ENCODE measurements at places on chromosomes 3 and 15.

GRCh38 chr15:94417501-94418293 lies 186.3 kb downstream of the MCTP2 start:
- no peak for DNase-seq

- no peak for DNase-seq
Observed at GRCh38 chr3:12716605-12717151, 42.4 kb downstream of the TMEM40 start.

- no peak for DNase-seq
Observed at GRCh38 chr3:16266714-16267113, 1.7 kb downstream of the OXNAD1 start.

DNA sequence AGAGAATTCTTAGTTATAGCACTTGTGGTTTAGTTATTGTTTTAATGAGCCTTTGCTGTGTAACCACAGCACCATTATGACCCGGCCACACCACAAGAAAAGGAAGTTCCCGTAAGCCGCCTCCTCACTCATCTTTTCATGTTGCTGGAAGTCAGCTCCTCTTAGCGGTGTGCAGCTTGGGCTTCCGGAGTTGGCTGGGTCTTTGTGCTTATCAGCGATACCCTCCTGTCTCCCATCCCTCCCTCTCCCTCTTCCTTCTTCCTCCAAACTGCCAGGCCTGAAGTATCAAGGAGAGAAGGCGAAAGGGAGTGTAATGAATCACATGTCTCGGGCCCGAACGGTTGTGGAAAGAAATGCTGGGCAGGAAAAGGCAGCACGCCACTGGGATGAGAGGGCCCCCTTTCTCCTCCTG lies 353.5 kb downstream of the MCTP2 start:
- peak; percentile 25 for DNase-seq

- DNase-seq, result peak; percentile 53
Observed at GRCh38 chr3:15535732-15536131, 14.2 kb upstream of the COLQ start.

GRCh38 chr3:60176614-60177013 lies 1074.6 kb downstream of the FHIT start:
- DNase-seq, result no peak

DNA sequence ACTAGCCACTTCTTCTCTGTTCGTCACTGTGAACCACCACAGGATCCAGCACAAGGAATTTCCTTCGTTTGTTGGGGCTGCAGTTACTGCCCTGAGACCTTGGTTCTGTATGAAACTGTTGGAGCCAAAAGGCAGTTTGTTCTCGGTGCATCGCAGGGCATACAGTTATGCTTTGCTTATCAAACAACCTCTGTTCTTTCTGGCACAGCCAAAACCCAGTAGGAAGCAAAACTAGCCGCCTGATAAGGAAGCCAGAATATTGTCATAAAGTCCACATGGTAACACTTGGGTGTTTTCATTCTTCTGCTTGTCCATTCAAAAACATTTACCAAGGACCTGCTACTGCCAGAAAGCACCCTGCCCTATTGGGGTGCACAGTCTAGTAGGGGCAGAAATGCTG lies 116.1 kb downstream of the RAB11A start:
- no peak for DNase-seq

- DNase-seq, result no peak
Observed at GRCh38 chr15:32843219-32843815, 125.5 kb downstream of the GREM1 start.

DNA sequence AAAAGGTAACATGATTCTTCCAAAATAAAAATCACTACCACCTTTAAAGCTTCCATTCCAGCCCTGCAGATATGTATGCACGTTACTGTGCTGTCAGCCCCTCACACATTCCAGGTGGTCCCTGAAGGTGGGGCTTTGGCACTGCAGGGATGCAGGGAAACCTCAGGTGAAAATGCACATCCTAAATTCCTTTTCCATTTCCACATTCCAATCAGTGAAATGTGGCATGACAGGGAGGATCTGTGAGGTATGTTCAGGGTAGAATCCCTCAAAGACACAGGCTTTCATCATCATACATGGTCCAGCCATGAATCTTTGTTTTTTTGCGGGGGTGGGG lies 45.3 kb downstream of the CCR4 start:
- DNase-seq, result no peak

GRCh38 chr3:196886144-196886543 lies 18.4 kb downstream of the SENP5 start:
- DNase-seq, result no peak

DNA sequence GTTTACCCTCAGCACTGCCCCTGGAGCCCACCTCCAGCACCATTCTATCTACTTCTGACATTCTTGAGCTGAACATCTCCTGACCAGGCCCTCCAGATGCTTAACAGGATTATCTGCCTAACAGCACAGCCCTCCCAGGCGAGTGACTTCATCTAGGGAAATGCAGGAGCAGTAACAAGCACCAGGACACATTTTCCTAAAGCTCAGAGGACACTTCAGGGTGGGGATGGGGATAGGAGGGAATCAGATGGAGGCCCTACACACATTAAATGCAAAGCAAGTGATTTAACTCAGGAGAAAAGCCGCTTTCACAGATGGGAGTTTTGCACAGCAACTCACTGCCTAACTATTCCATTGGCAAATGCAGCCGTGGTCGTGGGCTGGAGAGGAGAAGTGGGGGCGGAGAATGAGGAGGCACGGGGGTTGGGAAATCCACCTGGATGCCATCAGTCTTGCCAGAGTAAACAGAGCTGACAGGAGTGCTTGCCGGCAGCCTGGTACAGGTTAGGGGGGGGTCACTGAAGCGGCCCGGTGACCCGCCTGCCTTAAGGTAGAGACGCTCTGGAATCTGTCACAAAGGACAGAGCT lies 21.3 kb upstream of the BNC1 start:
- DNase-seq, result no peak

DNA sequence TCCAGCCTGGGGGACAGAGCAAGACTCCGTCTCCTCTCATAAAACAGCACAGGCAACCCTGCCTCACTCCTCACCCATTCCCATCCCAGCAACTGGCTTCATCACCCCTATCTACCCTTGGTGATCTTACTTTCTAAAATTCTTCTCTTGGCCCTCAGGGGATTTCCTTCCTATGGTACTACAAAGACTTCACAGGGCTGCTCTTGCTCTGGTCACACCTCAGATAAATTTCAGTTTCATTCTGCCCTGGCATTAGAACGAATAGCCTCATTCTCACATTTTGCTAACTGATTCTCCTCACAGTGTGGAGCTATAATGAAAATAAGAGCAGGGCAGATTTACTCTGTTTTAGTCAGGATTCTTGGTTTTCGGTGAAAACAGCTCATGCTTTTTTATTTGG lies 22.1 kb upstream of the CRBN start:
- no peak for DNase-seq

- no peak for DNase-seq
Observed at GRCh38 chr15:95176794-95177577, 945.6 kb downstream of the MCTP2 start.

DNA sequence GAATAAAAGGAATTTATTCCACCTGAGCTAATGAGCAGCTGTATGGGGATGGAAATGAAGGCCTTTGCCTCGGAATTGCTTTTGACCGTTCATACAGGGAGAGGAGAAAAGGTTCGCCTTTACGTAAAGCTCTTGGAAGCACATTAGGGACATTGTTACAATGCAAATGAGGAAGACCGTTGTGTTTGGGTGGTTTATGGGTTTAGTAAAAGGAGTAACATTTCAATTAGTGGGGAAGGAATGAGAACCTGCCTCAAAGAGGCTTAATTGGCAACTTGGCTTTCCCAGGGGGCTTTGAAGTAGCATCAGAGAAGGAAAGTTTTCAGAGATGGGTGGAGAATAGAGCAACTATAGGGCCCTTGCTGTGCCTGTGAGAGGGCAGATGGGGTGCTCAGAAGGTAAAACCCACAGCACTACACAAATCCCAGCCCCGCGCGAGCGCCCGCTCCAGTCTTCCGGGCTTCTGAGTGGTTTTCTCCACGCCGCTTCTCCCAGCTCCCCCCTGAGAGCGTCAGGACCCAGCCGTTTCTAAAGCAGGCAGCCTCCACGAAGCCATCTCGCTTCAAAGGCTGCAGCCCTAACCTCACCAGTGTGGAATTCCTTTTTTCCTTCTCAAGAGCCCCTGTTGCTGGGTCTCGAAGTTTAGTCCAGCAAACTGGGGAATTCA lies 192.0 kb upstream of the HES1 start:
- no peak for DNase-seq

GRCh38 chr15:70383856-70384255 lies 286.1 kb upstream of the TLE3 start:
- DNase-seq, result no peak

DNA sequence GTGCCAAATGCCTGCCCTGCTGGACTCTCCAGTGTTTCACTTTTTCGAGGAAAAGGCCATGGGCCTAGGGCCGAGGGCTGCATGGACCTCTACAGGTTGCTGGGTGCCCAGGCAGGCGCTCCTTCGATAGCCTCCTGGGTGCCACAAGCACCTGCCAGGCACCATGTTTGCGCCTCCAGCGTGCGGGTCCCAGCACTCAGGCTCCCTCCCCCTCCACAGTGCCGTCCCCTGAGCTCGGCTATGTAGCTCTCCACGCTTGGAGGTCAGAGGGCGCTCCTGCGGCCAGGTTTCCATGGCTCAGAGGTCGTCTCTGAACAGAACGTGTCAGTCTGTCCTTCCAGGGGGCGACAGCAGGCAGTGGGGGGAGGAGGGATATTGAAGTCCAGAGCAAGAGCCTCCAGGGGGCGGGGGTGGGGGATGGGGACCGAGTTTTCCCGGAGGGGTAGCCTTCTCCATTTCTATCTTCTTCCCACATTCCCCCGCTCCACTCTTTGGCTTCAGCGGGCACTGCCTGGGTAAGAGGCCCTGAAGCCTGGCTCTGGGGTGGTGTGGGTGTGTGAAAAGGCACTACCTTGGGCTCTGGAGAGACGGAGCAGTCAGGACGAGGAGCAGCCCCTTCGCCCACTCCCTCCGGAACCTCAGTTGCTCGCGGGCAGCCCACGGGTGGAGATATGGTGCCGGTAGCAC lies 3.6 kb downstream of the ONECUT1 start:
- DNase-seq, result no peak

- DNase-seq, result no peak
Observed at GRCh38 chr3:79488407-79488806, 279.4 kb downstream of the ROBO1 start.

GRCh38 chr3:175329373-175329772 lies 470.2 kb downstream of the NAALADL2 start:
- DNase-seq, result no peak

- DNase-seq, result no peak
Observed at GRCh38 chr3:123696808-123697207, 112.0 kb upstream of the HACD2 start.

DNA sequence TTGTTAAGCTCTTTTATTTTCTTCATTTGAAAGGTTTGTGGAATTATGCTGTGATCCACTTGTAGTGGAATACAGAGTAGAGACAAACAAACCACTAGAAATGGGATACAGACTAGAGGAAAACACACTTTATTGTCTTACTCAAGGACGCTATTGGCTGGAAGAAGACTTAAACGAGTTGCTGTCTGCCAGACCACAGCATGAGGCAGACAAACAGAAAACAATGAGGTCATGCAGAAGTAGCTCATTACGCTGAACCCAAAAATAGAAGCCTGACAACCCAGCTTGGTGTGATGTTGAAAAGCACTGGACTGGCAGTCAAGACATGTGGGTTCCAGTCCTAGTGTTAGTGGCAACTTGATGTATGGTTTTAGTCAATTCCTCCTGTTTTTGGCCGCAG lies 62.4 kb upstream of the P3H2 start:
- no peak for DNase-seq

- DNase-seq, result no peak
Observed at GRCh38 chr15:63531586-63531985, 27.2 kb downstream of the USP3 start.

GRCh38 chr3:133797396-133798105 lies 8.1 kb upstream of the SRPRB start:
- DNase-seq, result no peak

GRCh38 chr3:122235147-122235546 lies 51.7 kb downstream of the CASR start:
- DNase-seq, result no peak

GRCh38 chr3:108862865-108863798 lies 40.5 kb downstream of the TRAT1 start:
- no peak for DNase-seq

GRCh38 chr15:80844011-80844732 lies 65.0 kb downstream of the CEMIP start:
- DNase-seq, result no peak

DNA sequence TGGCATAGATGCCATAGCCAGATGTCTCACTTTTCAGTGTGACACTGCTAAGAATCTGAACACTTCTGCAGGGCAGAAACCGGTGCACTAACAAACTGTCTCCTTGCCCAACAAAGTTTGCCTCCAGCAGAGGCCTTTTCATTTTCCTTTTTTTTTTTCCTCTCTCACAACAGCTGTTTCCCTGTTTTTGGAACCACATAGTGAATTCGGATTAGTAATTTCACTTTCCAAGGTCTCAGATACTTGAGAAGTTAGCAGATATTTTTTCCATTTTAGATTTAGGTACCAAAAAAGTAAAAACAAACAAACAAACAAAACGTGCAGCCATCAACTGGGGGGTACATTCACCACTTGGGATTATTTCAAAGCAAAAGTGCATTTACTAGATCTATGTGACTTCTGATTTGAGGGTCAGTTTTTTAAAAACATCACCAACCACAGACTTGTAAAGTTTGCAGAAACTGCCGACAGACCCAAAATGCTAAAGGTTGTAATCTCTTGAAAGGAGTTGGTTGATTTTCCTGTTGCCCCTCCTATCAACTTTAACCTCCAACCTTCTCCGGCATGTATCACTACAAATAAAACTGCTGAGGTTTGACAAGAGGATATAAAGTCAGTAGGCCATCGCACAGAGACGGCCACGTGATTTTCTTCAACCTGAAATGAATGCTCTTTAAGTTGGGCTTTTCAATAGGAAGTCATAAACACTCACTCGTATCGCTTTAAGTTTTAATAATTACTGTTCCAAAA lies 169.1 kb downstream of the CDIN1 start:
- DNase-seq, result no peak

- no peak for DNase-seq
Observed at GRCh38 chr3:70880421-70880820, 568.0 kb upstream of the MDFIC2 start.

- DNase-seq, result no peak
Observed at GRCh38 chr3:194100856-194101390, 35.0 kb upstream of the HES1 start.

DNA sequence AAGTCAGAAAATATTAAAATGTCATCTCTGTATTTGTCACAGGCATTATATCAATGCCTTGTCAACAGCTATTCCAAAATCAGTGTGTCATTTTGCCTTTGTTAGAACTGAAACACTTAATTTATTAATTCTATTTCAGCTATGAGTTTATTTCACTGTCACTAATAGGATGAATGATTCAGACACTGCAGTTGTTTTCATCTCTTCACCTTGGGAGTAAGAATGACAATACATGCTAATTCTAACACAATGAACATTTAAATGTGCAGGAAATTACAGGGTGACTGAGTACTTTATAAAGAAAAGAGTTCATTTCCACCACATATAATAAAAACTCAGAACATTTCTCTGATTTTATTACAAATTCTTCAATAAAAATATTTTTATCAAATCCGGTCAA lies 109.7 kb downstream of the P2RY1 start:
- no peak for DNase-seq

- DNase-seq, result no peak
Observed at GRCh38 chr3:52184690-52185089, 13.3 kb upstream of the ALAS1 start.

All from activated effector memory CD4-positive, alpha-beta T cell treated with Interleukin-2 at 50 U/mL for 16 hours (primary cell).